Osteocyte (in vitro differentiated cells): ENCODE measurements at places on chromosomes 16 and 17. TPM values are rescaled to one million over a fixed set of nuclear protein-coding genes. Genes with fewer than 3 reads are reported as not detected.

DNA sequence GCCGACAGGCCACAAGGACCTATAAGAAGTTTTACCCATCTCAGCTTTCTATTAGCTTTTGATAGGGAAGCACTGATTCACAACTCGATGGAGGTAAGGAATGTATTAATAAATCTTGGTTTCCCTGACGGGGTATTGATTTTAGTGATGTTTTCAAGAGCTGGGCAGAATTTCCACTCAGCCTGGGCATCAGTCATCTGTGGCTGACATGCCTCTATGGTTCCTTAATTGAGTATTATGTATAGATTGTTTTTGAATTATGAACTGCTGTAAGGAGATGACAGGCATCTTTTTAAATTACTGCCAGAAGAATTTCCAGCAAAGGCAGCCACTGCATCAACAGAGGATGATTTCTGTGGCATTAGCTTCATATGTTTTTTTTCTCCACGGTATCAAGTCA, 128.6 kb downstream of the CPPED1 start:
- H3K27me3 ChIP-seq: no peaks in the 10 kb centered on the region
- H3K4me1 ChIP-seq: peaks cover 24% of the 10 kb centered on the region
- DNase-seq: no peak
- H3K36me3 ChIP-seq: peaks cover 3% of the 10 kb centered on the region

- DNase-seq: no peak
- no peak overlapping the region for H3K4me3 ChIP-seq
- peak overlapping the region; percentile 55 for H3K27ac ChIP-seq
- H3K36me3 ChIP-seq: no peaks in the 10 kb centered on the region
- H3K4me1 ChIP-seq: peaks cover 27% of the 10 kb centered on the region
These were observed 5.8 kb downstream of the PIPOX start for GRCh38 chr17:29048440-29049368.

GRCh38 chr17:57910462-57911420, 44.5 kb downstream of the CUEDC1 start:
- peaks cover 2% of the 10 kb centered on the region for H3K36me3 ChIP-seq
- no peaks in the 10 kb centered on the region for H3K27me3 ChIP-seq
- no peak overlapping the region for H3K27ac ChIP-seq
- no peak for DNase-seq
- H3K4me1 ChIP-seq: peaks cover 32% of the 10 kb centered on the region

Gene KRT9
- total RNA-seq: 0.30 TPM in 1 of 2 replicates, not detected in the other

DNA sequence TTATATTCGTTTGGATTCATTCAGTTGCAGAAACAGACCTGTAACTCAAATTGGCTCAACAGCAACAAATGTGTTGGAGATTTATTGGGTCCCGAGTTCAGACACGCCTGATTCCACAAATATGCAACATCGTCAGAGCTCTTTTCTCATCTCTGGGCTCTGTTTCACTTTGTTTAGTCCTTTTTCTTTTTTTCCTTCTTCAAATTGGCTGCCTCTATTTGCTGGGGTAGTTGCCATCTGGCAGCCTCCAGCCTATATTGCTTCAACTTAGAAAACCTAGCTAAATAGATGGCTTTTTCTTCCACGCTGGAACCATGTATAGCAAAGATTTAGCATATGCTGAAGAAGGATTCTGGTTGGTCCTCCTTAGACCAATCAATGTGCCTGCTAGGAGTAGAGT, 398.5 kb downstream of the RBFOX1 start:
- H3K27me3 ChIP-seq: no peaks in the 10 kb centered on the region
- H3K27ac ChIP-seq: no peak overlapping the region
- no peaks in the 10 kb centered on the region for H3K36me3 ChIP-seq
- no peaks in the 10 kb centered on the region for H3K4me1 ChIP-seq
- DNase-seq: no peak
- no peak overlapping the region for H3K4me3 ChIP-seq

- H3K4me3 ChIP-seq: no peak overlapping the region
- no peaks in the 10 kb centered on the region for H3K27me3 ChIP-seq
- H3K36me3 ChIP-seq: peaks cover 4% of the 10 kb centered on the region
- DNase-seq: no peak
- H3K27ac ChIP-seq: no peak overlapping the region
These were observed 238.3 kb downstream of the CPPED1 start for GRCh38 chr16:12565423-12565822.

- no peaks in the 10 kb centered on the region for H3K27me3 ChIP-seq
- no peak overlapping the region for H3K4me3 ChIP-seq
- peaks cover 30% of the 10 kb centered on the region for H3K4me1 ChIP-seq
- DNase-seq: no peak
- H3K27ac ChIP-seq: peak overlapping the region; percentile 51
- no peaks in the 10 kb centered on the region for H3K36me3 ChIP-seq
These were observed 34.7 kb downstream of the MYO18A start for GRCh38 chr17:29145289-29146073.

Gene C1QTNF8
- total RNA-seq: not detected in 2 replicates

Gene MT1G
- total RNA-seq: not detected in 2 replicates

Gene KSR1
- 56.0 and 63.4 TPM in 2 replicates for total RNA-seq

GRCh38 chr17:45308840-45309239, 8.0 kb downstream of the MAP3K14 start:
- H3K4me3 ChIP-seq: no peak overlapping the region
- peaks cover 65% of the 10 kb centered on the region for H3K4me1 ChIP-seq
- H3K27ac ChIP-seq: no peak overlapping the region
- H3K27me3 ChIP-seq: no peaks in the 10 kb centered on the region
- peaks cover 13% of the 10 kb centered on the region for H3K36me3 ChIP-seq

DNA sequence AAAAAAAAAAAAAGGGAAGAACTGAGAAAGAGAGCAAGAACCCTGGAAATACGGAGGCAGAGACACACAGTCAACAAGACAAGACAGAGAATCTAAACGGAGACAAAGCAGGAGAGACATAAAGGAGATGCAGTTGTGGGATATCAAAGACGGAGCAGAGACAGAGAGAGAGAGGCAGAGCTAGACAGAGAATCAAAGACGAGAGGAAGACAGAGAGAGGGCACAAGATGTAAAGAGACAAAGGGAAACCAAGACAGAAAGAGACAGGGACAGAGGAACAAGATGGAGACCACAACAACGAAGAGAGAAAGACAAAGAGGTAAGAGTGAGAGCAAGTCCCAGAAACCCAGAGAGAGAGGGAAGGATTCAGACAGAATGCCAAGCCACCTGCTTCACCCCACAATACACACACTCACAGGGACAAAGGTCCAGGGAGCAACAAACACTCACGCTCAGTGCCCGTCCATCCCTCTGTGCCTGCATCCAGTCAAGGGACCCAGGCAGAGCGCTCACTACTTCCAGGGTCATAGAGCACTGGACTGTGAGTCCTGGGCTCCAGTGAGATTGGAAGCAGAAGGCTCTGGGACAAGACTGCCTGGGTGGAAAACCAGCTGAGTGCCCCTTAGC, 88.9 kb downstream of the C16orf78 start:
- no peaks in the 10 kb centered on the region for H3K4me1 ChIP-seq
- no peaks in the 10 kb centered on the region for H3K36me3 ChIP-seq
- no peak overlapping the region for H3K27ac ChIP-seq
- H3K27me3 ChIP-seq: peaks cover 35% of the 10 kb centered on the region
- H3K4me3 ChIP-seq: no peak overlapping the region

Gene ABI3
- total RNA-seq: 0.19 TPM in 1 of 2 replicates, not detected in the other

DNA sequence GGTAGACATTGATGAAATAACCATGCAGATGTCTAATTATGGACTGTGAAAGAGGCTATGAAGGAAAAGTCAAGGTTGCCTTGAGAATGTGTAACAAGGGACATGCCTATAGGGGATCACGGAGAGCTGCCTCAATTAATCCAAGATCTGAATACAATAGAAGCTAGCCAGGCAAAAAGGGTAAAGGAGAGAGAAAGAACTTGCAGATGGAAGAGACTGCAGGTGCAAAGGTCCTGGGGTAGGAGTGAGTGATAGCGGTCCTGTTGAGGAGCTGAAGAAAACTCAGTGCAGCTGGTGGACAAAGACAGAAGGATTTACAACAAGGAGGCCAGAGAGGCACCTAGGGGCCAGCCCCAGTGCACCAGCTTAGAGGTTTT, 15.9 kb upstream of the TNS4 start:
- no peak for DNase-seq
- no peak overlapping the region for H3K4me3 ChIP-seq
- H3K36me3 ChIP-seq: no peaks in the 10 kb centered on the region

GRCh38 chr16:16867973-16868372, 489.0 kb downstream of the NPIPA7 start:
- no peak for DNase-seq
- H3K27me3 ChIP-seq: no peaks in the 10 kb centered on the region
- peaks cover 3% of the 10 kb centered on the region for H3K4me1 ChIP-seq

- peaks cover 7% of the 10 kb centered on the region for H3K27me3 ChIP-seq
- H3K27ac ChIP-seq: no peak overlapping the region
- peaks cover 12% of the 10 kb centered on the region for H3K4me1 ChIP-seq
- H3K4me3 ChIP-seq: no peak overlapping the region
These were observed 129.1 kb downstream of the GAS7 start for GRCh38 chr17:10069301-10069700.

Gene RNF135
- 16.1 and 16.9 TPM in 2 replicates for total RNA-seq

Gene ZNF385C
- 0.16 TPM in 1 of 2 replicates, not detected in the other for total RNA-seq

GRCh38 chr16:57745768-57746167, 10.2 kb downstream of the KATNB1 start:
- no peaks in the 10 kb centered on the region for H3K27me3 ChIP-seq
- H3K4me3 ChIP-seq: no peak overlapping the region
- DNase-seq: no peak
- H3K4me1 ChIP-seq: no peaks in the 10 kb centered on the region
- H3K27ac ChIP-seq: no peak overlapping the region
- peaks cover 6% of the 10 kb centered on the region for H3K36me3 ChIP-seq

Gene FCSK
- 16.8 and 18.4 TPM in 2 replicates for total RNA-seq

Gene PNMT
- total RNA-seq: 1.9 and 2.4 TPM in 2 replicates

DNA sequence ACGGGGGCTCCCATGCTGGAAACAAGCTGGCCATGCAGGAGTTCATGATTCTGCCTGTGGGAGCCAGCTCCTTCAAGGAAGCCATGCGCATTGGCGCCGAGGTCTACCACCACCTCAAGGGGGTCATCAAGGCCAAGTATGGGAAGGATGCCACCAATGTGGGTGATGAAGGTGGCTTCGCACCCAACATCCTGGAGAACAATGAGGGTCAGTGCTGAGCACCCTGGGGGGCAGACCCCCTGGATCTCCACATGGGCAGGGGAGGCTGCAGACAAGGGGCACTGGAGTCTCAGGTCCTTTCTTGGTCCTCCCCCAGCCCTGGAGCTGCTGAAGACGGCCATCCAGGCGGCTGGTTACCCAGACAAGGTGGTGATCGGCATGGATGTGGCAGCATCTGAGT, 4.2 kb downstream of the ENO3 start:
- peaks cover 11% of the 10 kb centered on the region for H3K36me3 ChIP-seq
- DNase-seq: no peak
- H3K27me3 ChIP-seq: no peaks in the 10 kb centered on the region
- no peak overlapping the region for H3K4me3 ChIP-seq
- H3K4me1 ChIP-seq: peaks cover 26% of the 10 kb centered on the region
- no peak overlapping the region for H3K27ac ChIP-seq

Gene FSCN2
- total RNA-seq: 3.0 and 3.7 TPM in 2 replicates

DNA sequence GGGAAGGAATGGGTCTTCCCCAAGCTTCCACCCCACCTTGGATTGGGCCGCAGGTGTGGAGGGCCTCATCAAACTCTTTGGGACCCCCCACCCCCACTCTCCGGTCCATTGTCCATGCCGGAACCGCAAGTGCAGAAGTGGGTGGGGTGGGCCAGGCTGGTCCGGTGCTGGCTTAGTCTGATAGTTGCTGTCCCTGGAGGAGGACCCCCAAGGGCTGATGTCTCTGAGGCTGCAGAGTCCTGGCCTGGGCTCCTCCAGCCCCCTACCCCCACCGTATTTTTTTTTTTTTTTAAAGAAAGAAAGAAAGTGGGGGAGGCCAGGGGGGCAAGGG, 7.1 kb upstream of the ATXN7L3 start:
- no peak overlapping the region for H3K4me3 ChIP-seq
- H3K36me3 ChIP-seq: peaks cover 17% of the 10 kb centered on the region
- H3K27me3 ChIP-seq: no peaks in the 10 kb centered on the region
- no peak for DNase-seq
- H3K4me1 ChIP-seq: peaks cover 8% of the 10 kb centered on the region

Gene RND2
- total RNA-seq: 0.91 and 1.5 TPM in 2 replicates

DNA sequence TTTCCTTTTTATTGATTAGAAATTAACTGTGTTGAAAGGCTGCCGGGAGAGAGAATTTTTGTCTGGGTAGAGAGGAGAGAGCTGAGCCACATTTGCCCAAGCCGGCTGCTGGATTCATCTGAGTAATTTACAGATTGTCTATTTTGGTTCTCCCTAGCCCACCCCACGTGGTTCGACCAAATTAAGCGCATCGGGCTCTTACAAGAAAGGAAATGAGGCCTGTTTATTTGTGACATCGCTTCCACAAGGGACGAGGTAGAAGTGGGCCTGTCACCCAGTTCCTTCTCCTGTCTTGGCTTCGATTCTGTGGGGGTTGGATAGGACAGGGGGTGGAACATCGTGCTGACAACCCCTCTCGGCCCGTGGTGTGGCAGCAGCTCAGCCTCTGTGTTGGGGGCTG, 42.9 kb downstream of the SYT17 start:
- no peak overlapping the region for H3K27ac ChIP-seq
- no peaks in the 10 kb centered on the region for H3K4me1 ChIP-seq
- no peaks in the 10 kb centered on the region for H3K36me3 ChIP-seq
- DNase-seq: peak; percentile 62
- no peak overlapping the region for H3K4me3 ChIP-seq

Gene CTRB1
- not detected in 2 replicates for total RNA-seq

GRCh38 chr17:79003661-79004411, 5.7 kb downstream of the CANT1 start:
- H3K4me3 ChIP-seq: no peak overlapping the region
- H3K36me3 ChIP-seq: peaks cover 9% of the 10 kb centered on the region
- H3K27me3 ChIP-seq: no peaks in the 10 kb centered on the region
- DNase-seq: no peak
- H3K4me1 ChIP-seq: peaks cover 28% of the 10 kb centered on the region
- H3K27ac ChIP-seq: no peak overlapping the region

Gene SLC16A6
- total RNA-seq: 2.1 and 2.7 TPM in 2 replicates

DNA sequence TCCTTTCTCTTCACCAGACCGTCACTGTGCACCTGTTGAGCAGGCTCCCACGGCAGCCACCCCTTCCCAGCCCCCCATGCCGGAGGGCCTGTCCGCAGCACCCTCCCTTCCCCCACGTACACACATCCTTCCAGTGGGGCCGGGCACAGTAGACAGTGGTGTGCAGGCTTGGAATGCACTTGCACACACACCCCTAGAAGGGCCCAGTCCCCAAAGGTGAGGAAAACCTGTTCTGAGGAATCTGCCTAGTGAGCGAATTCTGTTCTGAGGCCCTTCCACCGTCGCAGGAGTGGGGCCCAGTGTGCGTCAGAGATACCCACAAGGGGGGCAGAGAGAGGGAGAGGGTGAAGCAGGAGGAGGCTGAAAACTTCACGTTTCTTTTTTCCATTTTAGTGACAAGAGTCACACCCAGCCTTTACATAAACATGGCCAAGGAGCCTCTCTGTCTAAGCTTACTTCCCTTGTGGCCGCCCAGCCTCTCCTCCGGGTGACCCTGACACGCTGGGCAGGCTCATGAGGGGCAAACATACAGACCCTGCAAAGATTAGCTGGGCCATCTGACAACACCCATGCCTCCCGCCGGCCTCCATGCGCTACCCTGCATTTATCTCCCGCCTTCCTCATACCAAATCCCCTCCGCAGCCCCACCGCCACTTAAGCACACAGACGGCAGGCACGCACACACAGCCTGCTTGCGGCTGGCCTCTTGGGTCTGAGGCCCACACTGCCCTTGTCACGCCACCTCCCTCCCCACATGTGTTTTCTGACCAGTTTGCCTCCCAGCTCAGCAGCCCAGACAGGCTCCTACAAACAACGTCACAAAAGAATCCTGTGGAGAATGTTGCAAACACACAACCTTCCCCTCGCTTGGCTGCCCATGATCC, 1.8 kb downstream of the ZBTB4 start:
- H3K4me1 ChIP-seq: peaks cover 48% of the 10 kb centered on the region
- peak overlapping the region; percentile 92 for H3K27ac ChIP-seq
- no peaks in the 10 kb centered on the region for H3K27me3 ChIP-seq
- H3K36me3 ChIP-seq: peaks cover 4% of the 10 kb centered on the region
- no peak for DNase-seq
- H3K4me3 ChIP-seq: peak overlapping the region; percentile 79
